B cell (primary cell): ENCODE measurements at places on chromosomes 6 and 20. TPM values are rescaled to one million over a fixed set of nuclear protein-coding genes. Genes with fewer than 3 reads are reported as not detected.

- DNase-seq: no peak
Measured at GRCh38 chr6:91281901-91282300, 695.0 kb upstream of the MAP3K7 start.

Gene DOK5
- not detected in 2 replicates for total RNA-seq

GRCh38 chr6:18360188-18360587 lies 27.0 kb upstream of the RNF144B start:
- no peak for DNase-seq

Gene SLC25A27
- 1.9 and 3.8 TPM in 2 replicates for total RNA-seq

GRCh38 chr6:119683031-119683430 lies 333.5 kb upstream of the MAN1A1 start:
- no peak for DNase-seq

Gene RNF182
- total RNA-seq: 0.10 TPM in 1 of 2 replicates, not detected in the other

Gene KIAA1755
- not detected in 2 replicates for total RNA-seq

Gene AKIRIN2
- 105 and 108 TPM in 2 replicates for total RNA-seq
